Activated naive CD4-positive, alpha-beta T cell (primary cell): ENCODE measurements at places on chromosomes 3 and 15.

- no peak for DNase-seq
These were observed 53.5 kb upstream of the LCTL start for GRCh38 chr15:66619152-66619903.

- DNase-seq: no peak
These were observed 46.1 kb downstream of the ABI3BP start for GRCh38 chr3:100947119-100947518.

GRCh38 chr3:127218454-127218922, 25.6 kb downstream of the PRR23E start:
- DNase-seq: no peak

GRCh38 chr3:40206522-40206921, 103.0 kb upstream of the EIF1B start:
- DNase-seq: no peak

GRCh38 chr15:39472621-39473297, 108.1 kb upstream of the THBS1 start:
- no peak for DNase-seq

DNA sequence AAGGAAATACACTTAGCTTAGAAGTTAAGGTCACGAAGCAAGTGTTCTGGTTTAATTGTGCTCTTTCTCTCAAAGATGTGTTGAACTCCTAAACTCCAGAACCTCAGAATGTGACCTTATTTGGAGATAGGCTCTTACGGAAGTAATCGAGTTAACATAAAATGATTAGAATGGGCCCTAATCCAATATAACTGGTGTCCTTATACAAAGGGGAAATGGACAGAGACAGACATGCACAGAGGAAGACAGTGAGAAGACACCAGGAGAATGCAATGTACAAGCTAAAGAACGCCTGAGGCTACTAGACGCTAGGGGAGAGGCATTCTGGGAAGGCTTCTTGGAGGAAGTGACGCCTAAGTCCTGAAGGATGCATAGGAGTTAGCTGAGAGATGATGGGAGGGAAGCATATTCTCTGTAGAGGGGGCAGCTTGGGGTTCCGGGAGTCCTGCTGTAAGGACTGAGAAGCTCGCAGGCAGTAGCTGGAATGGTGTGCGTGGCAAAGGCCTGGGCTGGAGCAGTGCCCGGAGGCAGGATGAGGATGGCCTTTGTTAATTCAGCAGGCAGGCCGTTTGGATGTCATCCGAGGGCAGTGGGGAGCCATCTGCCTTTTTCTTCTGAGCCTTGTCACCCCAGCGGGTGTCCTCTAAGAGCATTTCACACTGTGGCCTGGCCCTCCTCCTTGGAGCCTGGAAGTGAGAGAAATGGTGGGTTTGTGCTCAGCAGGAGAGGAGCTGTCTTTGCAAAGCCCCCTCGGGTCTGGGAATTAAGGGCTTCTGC, 513.4 kb downstream of the SHQ1 start:
- no peak for DNase-seq
